Stimulated activated CD4-positive, alpha-beta T cell treated with anti-CD3 and anti-CD28 coated beads, TNF-alpha, amount 100 ng/mL, for 48 hours (primary cell): ENCODE measurements at places on chromosomes 11 and 22.

DNA sequence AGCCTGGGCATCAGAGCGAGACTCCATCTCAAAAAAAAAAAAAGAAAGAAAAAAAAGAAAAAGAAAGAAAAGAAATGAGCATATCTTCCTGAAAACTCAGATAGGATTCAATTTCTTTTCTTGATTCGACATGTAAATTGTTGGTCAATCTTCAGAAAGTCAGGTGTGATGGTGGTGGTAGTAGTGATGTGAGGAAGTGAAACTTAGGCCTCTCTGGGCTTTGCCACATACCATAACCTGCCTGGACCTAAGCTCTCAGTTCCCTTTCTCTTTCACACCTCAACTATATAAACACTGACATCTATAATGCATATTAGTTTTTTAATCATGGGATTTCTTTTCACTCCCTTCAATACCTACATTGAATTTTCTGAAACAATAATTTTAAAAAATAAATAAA is 98.0 kb upstream of the TBCEL start:
- no peak for DNase-seq

- DNase-seq = no peak
These were observed 7.0 kb upstream of the RRM1 start for GRCh38 chr11:4087551-4087950.

- DNase-seq = no peak
These were observed 43.9 kb downstream of the DDX6 start for GRCh38 chr11:118746988-118747585.

- DNase-seq = no peak
These were observed 7.4 kb downstream of the ETS1 start for GRCh38 chr11:128579798-128580504.

DNA sequence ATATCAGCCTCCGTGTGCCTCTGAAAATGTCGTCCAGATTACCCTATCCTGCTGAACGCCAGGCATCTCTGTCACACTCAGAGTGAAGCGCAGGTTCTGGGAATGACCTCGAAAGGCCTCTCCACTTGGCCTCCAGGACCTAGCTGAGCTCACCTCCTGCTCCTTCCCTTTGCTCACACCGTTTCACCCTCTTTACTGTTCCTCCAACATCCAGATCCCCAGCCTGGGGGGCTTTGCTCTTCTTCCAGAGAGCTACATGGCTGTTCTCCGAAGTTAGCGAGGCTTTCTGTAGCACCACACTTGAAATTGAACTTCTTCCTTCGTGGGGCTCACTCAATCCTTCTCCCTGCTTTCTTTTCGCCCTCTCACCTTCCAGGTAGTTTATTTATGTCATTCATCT is 27.9 kb downstream of the GLB1L2 start:
- no peak for DNase-seq

- DNase-seq = no peak
These were observed 17.2 kb downstream of the KCNQ1 start for GRCh38 chr11:2461956-2462542.

DNA sequence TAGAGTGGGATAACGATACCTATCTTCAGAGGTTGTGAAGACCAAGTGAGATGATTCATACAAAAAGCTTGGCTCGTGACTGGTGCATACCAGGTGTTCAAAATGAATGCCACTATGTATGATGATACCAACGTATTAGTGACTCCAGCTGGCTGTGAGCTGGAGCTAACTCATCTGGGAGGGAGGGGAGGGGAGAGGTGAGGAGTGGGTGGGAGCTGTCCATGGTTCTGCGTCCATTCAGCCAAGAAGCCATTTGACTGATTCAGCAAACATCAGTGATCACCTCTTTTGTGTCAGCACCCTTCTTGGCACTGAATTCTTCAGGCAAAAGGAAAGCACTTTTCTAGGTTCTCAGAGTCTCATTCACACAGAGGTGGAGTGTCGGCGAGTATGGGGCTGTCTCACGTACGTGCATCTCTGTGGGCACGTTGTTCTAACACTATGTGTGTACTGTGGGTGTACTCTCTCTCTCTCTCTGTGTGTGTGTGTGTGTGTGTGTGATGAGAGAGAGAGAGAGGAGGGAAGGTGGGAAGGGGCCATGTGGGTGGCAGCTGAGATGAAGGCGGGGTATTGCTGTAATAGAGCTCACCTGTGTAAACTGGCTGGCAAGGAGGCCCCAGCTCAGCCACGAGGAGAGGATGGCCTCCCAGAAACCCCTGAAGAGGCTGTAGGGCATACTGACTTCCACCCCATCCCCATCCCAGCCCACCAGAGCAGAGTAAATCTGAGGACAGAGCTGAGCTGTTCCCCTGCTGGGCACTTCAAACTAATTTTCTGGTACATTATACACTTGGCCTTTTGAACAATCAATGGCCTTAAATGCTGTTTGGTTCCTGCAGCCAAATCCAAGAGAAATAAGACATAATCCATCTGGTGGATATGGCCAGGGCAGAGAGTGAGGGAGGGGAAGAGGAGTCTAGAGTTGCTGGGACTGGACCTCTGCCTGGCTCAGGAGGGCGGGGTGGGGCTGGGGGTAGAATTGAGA is 96.1 kb upstream of the THY1 start:
- DNase-seq = no peak

GRCh38 chr11:13316528-13316961 is 39.0 kb downstream of the BMAL1 start:
- no peak for DNase-seq

GRCh38 chr11:106381895-106382294 is 304.4 kb downstream of the AASDHPPT start:
- no peak for DNase-seq

DNA sequence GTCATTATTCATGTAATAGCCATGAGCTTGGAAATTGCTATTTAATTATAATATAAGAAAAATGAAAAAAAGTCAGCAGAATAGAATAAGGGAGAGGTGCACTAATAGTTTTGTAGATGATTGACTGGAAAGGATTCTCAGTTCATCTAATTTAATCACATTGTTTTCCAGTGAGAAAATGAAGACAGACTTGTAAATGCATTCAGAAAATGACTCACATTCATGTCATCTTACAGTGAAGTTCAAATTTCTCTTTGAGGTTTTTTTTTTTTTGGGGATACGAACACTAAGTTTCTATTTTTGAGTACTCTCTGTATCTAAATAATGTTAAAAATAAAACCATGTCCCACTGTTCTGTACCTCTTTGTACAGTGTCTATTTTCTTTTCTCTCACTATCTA is 18.5 kb upstream of the OR4A16 start:
- no peak for DNase-seq

DNA sequence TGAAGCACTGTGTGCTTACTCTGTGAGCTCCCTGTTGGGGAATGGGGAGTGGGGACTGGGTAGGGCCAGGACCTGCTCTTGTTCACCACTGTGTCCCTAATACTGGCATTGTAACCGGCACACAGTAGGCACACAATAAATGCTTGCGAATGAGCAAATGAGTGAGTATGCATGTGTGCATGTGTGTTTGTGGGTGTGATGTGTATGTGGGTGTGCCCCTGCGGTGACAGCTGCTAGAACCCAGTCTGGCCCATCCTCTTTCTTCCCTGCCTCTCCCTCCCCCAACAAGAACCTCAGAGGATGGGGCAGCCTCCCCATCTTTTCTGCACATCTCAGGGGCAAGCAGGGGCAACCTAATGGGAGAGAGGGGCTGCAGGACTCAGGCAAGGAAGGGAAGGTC is 90.5 kb downstream of the MN1 start:
- DNase-seq = no peak

DNA sequence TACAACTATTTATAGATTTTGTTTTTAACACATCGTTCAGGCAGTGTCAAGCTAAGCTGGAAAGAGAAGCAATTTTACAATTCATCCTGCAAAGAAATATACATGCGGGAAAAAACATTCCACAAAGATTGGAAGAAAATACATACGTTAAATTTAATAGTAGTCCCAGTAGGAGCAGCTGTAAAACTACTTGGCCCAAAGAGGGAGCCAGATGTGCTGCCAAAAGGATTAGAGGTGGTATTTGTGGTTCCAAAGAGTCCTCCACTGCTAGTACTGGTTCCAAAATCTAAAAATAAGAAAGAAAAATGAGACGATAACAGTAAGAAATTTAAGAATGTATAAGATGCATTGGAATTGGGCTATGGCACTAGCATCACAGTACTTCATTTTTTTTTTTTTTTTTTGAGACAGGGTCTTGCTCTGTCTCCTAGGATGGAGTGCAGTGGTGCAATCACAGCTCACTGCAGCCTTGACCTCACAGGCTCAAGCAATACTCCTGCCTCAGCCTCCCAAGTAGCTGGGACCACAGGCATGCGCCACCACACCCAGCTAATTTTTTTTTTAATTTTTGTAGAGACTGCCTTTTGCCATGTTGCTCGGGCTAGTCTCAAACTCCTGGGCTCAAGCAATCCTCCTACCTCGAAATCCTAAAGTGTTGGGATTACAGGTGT is 21.5 kb downstream of the NUP98 start:
- no peak for DNase-seq

- DNase-seq = peak; percentile 11
These were observed 100.2 kb upstream of the GAL start for GRCh38 chr11:68584097-68584496.

GRCh38 chr11:61783717-61784505 is 8.5 kb downstream of the TMEM258 start:
- no peak for DNase-seq

- DNase-seq = no peak
These were observed 75.2 kb downstream of the EIF3M start for GRCh38 chr11:32658639-32659406.

DNA sequence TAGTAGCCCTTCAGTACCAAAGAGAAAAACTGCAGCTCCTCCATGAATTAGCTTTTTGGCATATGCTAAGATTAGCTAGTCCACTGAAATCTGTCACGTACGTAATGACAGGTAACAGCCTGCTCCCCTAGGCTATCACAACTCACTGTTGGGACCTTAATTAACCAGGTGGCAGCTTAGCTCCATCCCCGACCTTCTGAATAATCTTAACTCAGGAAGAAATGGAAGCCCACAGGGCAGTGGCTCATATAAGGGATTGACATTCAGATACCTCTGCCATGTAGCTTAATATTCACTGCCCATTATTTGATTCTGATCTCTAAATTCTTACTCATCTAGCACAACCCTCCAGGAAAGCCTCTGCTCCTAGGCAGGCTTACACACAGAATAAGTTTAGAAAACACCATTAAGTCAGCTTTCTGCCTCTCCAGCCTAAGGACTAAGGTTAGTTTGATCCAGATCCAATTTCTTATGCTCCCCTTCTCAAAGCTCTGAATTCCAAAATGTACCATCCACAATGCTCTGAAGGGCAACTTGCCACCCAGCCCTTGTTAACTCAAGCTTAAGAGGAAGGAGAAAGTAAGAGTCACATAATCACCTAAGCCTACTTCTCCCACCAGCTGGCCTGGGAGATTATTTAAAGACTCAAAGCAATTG is 5.0 kb downstream of the HSPA8 start:
- DNase-seq = no peak

GRCh38 chr11:5237420-5237819 is 3.1 kb upstream of the HBD start:
- DNase-seq = no peak

DNA sequence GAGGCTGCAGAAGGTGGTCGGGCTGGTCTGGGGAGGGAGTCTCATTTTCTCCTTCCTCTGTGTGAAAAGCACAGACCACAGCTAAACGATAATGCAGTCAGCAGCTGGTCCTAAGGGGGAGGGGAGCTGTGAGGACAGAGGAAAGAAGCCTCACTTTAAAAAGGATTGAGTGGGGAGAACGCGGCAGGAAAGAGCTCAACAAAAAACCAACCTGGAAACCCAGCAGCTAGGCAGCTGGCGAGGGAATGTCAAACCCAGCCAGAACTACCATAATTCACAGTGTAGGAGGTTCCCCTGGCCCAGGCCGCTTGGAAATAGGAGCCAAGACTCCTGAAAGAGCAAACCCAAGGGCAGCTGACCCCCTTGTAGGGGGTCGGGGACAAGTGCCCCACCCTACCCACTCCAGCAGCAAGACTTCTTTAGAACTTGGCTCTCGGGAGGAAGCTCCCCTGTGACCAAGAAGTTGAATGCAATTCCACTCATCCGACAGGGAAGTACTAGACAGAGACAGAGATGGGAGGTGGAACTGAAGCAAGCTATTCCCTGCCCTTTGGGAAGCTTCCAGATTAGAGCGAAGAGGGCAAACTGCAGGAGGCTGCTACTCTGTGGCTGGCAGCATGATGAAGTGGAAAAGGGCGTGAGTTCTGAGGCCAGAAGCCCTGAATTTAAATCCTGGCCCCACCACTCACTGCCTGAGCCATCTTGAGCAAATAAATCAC is 16.5 kb upstream of the DGKZ start:
- no peak for DNase-seq

DNA sequence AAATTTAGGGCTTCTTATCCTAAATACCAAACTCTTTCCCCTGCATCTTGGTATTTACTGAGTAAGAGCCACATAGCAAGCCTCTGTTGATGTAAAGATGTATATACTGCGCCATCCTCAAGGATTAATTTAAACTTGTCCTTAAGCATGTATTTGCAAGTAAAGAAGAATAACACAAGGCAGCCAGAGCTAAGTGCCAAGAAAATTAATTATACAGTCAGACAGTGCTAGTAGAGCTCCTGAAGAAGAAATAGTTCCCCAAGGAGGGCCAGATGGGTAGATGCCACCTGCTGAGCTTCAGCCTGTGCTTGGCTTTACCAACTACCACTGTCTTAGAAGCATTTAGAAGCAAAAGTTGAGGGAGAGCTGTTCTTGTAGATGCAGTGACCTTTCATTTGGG is 470.0 kb downstream of the BUD13 start:
- no peak for DNase-seq

DNA sequence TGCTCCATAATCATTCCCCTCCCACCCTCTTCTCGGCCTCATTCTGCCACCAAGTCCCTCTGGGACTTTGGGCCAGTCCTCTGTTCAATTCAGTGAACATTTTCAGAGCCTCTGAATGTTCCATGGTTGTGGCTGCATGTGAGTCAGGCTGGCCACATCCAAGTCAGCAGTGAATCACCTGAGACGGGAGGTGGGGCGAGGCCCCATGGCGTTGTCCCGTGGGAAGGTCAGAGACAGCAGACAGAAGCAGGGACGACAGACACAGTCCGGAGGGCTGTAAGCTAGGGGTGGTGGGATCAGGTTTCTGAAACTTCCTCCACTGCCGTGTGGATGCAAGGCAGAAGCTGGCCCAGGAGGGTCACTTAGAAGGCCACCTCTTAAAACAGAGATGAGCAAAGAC is 324.8 kb downstream of the MN1 start:
- no peak for DNase-seq

GRCh38 chr22:43774318-43774915 is 37.7 kb downstream of the EFCAB6 start:
- DNase-seq = no peak

GRCh38 chr22:27434898-27435297 is 366.7 kb downstream of the MN1 start:
- DNase-seq = no peak

DNA sequence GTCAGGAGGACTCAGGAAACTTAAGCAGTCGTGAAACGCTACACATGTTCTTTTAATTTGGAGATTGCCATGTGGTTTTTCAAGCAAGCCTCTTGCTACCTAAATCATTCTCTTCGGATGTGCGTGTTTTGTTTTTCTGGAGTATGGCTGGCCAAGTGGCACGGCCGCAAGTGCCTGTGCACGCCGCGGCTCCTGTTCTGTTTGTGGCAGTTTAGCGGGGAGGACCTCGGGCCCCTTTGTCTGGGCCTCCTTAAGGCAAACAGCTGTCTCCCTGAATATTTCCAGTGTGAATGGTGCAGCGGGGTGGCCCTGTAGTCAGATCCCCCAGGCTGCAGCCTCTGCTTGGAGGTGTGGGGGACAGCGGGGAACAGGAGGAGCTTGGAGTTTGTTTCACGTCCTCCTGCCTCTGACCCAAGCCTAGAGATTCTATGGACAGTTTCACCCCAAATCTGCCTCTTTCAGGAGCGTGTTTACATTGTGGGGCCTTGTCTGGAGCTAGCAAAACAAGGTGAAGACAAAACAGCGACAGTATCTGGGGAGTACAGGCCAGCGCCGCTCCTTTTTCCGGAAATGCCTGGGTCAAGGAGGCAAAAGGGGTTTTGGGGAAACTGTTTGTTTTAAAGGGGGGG is 1.3 kb downstream of the LRP5 start:
- no peak for DNase-seq
